COR-L47 (cell line): ENCODE measurements at places on chromosomes 4 and X.

DNA sequence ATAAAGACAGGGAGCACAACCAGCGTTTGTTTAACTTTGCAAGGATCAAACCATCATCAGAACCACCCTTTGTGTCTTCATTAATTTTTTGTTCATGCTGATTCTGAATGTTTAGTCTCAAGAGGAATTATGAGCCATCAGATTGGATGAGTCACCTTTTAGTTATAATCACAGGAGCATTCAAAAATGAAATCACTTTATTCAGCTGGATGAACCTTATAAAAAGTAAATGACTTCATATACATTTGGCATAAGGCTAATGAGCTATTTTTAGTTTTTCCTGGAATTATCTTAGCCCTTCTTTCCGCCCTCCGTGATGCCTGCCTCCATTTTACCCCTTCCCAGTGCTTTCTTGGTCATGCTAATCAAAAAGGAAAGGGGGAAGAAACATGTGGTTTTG, 103.6 kb downstream of the SORBS2 start:
- DNase-seq, result no peak

GRCh38 chr4:16992566-16993225, 94.3 kb upstream of the LDB2 start:
- no peak for DNase-seq

DNA sequence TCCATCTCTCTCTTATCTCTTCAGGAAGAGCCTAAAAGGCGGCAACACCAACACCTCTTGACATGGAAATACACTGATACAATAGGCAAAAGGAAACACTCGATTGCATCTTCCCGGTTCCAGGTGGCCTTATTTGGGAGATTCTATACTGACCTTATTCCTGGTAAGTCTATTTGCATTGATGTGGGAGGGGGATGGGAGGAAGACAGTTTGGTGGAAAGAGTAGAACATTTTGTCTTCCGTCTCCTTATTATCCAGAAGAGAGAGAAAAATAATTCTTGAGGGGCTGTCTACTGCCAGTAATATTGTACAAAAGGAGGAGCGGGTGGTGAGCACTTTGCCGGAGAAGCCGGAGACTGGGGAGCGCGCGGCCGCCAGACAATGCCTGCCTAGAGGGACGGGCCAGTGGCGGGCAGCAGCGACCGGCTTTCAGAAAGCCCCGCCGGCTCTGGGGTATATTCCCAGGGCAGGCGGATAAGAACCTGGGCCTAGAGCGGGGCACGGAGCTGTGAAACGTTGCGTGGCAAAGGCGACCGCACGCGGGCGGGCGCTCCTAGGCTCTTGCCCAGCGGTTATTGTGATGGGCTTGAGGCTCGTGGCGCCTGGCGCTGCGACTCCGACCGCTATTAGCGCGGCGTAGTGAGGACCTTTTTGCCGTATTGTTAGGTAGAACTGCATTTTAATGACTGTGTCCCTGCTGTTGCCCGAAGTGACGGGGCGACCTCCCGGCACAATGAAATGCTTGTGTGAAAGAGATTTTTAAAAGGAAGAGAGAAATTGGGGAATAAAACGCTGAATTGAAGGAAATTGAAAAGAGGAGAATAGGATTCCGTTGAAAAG, 518 bp downstream of the PRDM8 start:
- peak; percentile 52 for DNase-seq

DNA sequence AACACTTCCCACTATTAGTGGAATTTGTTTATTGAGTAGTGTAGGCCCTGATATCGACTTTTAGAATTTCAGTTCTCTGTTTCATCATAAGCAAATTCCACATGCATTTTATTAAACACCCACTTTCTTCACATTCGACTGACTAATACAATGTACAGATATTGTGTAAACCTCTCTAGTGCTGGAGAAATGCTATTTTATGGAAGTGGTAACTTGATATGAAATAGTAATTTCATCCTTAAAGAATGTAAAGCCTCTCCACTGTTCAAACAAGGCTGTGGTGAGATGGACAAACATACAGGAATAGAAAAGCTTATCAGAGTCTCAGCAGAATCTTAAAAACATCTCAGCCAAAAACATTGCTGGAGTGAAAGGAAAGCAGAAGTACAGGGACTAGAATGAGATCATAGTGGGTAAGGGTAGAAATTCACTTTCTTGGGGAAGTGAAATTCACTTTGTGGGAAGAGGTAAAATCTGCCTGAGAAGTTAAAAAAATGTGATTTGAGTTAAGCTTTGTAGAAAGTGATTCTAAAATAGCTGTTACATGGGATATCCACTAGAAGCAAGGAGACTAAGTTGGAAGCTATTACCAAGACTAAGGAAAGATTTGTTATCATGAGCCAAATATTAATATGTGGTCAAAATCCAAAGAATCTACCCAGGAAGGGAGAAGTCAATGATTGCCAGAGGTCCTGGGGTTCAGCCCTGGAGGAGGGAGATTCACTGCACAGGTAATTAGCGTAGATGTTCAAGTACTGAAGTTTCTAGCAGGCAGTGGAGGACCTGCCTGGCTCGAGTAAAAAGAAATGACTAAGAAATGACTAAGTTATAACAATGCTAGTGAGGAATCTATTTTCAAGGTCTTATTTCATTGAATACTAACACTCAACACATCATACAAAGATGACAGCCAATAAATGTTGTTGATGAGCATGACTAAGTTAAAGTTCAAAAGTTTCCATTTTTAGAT, 398.3 kb upstream of the FAM47C start:
- no peak for DNase-seq

GRCh38 chrX:134144231-134144630, 92.8 kb upstream of the CCDC160 start:
- DNase-seq, result no peak

- no peak for DNase-seq
Observed at GRCh38 chrX:132393085-132393484, 95.8 kb downstream of the MBNL3 start.

- no peak for DNase-seq
Observed at GRCh38 chrX:108304210-108304609, 134.0 kb downstream of the COL4A6 start.

GRCh38 chr4:126046081-126046614, 731.4 kb downstream of the FAT4 start:
- DNase-seq, result no peak

- no peak for DNase-seq
Observed at GRCh38 chr4:108345862-108346817, 177.4 kb upstream of the LEF1 start.

DNA sequence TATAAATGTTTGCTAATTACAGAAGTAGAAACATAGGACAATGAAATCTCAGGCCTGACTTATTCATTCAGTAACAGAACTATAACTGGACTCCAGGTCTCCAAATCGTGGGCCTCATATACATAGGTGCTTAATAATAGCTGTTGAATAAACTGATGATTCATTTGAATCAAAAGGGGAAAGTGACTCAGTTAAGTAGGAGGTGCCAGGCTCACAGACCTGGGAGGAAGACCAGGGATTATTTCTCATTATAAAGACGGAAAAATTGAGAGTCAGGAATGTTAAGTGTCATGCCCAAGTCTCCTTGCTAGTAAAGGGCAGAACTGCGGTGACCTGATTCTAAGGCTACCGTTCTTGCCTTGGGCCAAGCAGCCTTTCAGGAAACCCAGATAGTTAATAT, 131.5 kb downstream of the HS3ST1 start:
- no peak for DNase-seq

GRCh38 chrX:7219153-7219705, 71.3 kb upstream of the PUDP start:
- DNase-seq, result no peak

DNA sequence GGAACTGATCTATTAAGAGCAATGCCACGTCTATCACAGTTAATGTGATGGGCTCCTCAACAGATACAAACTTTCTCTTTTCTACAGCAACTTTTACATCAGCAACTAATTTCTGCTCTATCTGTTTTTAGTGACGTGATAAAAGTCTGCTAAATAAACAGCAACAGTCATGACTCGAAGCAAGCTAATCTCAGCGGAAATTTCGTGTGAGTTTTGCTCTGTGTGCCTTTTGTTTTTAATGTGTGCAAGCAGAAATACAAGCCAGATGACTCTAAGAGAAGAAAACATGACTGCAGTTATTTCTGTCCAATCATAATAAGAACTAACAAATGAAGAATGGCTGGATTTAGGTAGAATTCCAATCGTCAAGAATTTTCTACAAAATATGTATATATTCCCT, 214.3 kb downstream of the LDB2 start:
- DNase-seq, result no peak

DNA sequence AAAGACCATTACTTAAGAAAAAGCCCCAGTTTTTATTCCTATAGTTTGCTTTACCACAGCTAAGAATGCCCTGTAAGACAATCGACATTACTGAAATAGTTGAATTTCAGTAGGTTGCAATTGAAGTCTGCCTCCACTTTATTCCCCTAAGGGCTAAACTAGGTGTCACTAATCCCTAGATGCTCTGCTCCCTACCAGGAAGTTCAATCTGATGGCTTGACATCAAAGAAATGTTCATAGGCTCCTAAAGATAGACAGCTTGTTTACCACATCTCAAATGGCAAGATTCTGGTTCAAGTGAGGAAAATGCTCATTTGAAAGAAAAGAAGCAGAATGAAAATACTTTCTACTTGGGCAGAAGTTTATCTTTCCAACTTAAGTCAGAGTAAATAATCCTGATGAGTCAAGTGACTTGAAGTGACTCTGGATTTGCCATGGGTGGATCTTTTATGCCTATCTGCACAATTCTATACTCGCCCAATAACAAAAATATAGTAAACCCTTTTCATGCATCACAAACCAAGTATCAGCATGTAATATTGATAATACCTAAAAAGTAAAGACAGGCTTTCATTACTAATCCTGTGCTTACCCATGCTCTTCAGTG, 117.2 kb downstream of the SH3RF1 start:
- DNase-seq, result no peak

DNA sequence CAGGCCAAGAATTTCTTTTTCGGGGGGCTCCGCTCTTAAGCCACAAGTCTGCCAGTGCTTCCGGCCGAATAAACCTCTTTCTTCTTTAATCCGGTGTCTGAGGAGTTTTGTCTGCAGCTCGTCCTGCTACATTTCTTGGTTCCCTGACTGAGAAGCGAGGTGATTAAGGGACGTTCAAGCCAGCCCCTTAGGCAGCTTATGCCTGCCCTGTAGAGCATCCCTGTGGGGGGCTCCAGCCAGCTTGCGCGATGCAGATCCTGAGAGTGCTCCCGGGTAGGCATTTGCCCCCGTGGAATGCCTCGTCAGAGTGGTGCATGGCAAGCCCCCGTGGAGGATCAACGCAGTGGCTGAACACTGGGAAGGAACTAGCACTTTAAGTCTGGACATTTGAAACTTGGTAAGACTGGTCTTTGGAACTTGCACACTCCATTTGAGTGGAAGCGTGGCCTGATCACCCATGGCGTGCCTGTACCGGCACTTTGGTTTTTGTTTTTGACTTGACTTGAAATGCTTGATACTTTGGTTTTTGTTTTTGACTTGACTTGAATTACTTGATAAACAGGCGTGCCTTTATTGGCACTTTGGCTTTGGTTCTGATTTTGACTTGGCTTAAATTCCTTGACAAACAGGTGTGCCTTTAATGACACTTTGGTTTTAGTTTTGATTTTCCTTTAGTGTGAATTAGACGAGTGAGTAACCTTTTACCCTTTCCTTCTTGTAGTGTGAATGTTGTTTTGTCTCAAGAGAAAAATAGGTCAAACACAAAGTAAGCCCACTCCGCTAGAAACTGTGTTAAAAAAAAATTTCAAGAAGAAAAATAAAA, 6.1 kb downstream of the ACOX3 start:
- DNase-seq, result no peak

DNA sequence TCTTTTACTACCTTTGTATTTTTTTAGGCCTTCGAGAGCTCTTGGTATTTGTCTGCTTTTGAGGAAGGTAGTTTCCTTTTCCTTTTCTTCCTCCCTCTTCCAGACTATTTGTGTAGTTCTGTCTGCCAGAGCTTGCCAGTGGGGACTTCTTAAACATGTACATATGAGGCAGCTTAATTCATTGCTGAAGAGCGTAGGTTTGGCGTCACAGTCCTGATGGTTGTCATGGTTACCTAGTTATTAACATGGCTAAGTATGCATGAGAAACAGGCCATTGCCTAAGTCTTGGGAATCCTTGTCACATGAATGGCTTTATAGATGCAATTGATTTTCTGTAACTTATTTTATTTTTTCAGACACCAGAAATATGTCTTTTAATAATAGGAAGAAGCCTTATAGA, 48.5 kb upstream of the ARMCX2 start:
- DNase-seq, result no peak

GRCh38 chrX:1444561-1445500, 7.9 kb downstream of the ASMTL start:
- no peak for DNase-seq

DNA sequence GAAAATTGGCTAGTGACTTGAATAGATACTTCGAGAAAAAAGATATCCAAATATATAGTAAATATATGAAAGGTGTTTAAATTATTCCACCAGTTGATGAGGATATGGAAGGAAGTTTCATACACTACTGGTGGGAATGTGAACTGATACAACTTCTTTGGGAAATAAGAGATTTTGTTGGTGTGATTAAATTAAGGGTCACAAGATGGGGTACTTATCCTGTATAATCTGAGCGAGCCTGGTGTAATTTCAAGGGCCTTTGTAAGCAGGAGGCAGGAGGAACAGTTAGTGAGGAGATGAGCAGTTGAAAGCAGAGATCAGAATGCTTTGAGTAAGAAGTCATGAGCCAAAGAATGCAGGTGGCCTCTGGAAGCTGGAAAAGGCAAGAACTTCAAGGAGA, 192.2 kb downstream of the KCTD8 start:
- DNase-seq, result no peak
